ENCODE measurements at places on chromosomes 3 and 15.

GRCh38 chr15:49875392-49875791 lies 243.6 kb downstream of the ATP8B4 start:
- no peak for DNase-seq

- no peak for DNase-seq
Measured at GRCh38 chr15:78018946-78019644, 58.4 kb downstream of the TBC1D2B start.

GRCh38 chr3:110859336-110859735 lies 212.3 kb upstream of the NECTIN3 start:
- no peak for DNase-seq

- peak; percentile 89 for DNase-seq
Measured at GRCh38 chr15:74781431-74782258, at the start of gene CSK. Gene CSK, plus strand, starts transcription at chr15:74782080. Its CDS starts 16,218 bp downstream, at chr15:74798298.

DNA sequence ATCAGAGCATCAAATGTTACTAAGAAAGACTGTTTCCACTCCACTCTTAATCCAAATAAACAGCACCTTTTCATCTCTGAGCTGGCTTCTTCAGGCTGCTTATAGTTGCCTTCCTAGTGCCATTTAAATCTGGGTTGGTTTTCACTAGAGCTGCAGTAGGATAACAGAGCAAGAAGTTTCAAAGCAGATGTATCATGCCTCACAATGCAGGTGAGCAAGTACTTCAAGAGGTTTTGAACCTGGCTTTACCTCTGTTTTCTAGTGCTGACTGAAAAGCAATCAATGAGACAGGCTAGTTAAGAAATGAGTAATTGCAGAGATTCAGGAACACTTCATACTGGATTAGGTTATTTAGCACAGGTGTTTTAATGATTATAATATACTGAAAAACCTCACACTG lies 147.7 kb upstream of the SATB1 start:
- no peak for DNase-seq

DNA sequence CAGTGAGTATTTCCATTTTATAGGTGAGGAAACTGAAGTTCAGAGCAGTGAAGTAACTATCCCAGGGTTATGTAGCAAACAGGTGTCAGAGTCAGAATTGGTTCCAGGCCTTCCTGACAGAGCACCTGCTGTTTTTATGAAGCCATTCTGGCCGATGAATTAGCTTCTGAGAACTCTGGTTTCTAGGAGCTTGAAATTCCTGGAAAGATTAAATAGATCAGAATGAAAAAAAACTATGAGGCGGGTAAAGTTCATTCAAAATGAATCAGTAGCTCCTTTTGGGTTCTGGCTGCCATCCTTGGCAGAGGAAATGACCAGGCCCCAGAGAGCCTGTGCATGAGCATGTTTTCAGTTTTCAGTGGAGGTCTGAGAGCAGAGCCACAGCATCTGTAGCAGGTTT lies 59.3 kb upstream of the CFAP161 start:
- no peak for DNase-seq

DNA sequence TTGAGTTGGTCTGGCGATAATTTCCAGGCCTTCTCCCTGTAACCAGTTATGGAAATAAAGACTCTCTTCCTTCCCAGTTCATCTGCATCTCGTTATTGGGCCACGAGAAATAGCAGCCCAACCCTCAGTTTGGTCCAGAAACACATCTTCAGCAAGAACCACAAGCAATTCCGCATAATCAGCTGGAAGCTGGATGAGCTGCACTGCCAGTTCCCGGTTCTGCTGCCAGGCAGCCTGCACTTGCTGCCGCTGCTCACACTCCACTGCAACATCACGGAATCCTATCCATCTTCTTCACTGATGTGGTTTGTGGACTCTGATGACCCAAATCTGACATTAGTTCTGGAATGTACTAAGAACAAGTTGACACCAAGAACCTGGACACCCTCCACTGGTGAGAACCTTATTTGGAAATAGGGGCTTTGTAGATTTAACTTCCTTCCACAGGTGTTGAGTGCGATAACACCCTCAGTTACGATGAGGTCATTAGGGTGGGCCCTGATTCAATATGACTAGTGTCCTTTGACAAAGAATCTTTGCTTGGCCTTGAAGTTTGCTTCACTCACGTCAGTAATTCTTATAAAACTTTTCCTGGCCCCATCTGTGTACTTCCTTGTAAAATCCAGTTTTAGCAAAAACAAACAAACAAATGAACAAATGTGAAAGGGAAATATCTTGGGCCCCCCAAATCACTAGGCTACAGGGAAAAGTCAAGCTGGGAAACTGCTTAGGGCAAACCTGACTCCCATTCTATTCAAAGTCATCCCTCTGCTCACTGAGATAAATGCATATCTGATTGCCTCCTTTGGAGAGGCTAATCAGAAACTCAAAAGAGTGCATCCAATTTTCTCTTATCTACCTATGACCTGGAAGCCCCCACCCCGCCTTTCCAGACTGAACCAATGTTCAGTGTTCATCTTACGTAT lies 221.9 kb upstream of the PROK2 start:
- no peak for DNase-seq

Measured in adipocyte (in vitro differentiated cells).